ENCODE measurements at places on chromosomes 6 and 20.

DNA sequence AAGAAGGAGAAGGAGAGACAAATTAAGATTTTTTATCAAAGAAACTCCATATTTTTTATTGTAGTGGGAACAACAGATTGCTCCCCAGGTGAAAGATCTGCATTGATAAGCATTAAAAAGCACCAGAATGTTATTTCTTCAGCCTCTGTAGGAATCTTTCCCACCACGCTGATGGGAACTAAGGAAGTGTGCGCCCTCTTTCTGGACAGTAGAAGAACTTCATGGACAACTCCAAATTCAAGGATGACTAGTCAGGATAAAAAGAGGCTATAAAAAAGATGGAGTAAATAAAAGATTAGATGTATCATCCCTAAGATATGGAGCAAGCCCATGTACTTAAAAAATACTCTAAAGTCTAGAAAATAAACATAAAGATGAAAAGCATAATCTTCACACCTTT lies 45.8 kb upstream of the PAK5 start:
- no peak for DNase-seq

GRCh38 chr6:170221753-170222400 lies 69.0 kb downstream of the DLL1 start:
- DNase-seq: no peak

DNA sequence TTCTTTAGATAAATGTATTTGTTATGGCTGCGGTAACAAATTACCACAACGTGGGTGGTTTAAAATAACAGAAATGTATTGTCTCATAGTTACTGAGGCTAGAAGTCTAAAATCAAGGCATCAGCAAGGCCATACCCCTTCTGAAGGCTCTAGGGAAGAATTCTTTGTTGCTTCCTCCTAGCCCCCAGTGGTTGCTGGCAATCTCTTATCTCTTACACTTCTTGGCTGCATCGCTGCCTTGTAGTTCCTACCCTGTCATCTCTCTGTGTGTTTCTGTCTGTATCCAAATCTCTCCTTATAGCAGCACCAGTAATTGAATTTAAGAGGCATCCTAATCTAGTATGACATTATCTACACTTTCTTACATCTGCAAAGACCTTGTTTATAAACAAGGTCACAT lies 534.7 kb downstream of the PHF3 start:
- no peak for DNase-seq

DNA sequence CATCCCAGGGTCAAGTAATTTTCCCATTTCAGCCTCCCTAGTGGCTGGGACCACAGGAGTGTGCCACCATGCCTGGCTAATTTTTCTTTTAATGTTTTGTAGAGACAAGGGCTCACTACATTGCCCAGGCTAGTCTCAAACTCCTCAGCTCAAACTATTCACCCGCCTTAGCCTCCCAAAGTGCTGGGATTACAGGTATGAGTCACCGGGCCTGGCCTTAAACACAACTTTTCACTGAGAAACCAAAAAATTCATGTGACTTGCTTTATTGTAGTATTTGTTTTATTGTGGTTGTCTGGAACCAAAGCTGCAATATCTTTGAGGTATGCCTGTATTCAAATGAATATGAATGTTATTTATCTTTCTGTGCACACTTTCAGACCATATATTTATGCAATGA lies 72.2 kb downstream of the RWDD2A start:
- DNase-seq: no peak

DNA sequence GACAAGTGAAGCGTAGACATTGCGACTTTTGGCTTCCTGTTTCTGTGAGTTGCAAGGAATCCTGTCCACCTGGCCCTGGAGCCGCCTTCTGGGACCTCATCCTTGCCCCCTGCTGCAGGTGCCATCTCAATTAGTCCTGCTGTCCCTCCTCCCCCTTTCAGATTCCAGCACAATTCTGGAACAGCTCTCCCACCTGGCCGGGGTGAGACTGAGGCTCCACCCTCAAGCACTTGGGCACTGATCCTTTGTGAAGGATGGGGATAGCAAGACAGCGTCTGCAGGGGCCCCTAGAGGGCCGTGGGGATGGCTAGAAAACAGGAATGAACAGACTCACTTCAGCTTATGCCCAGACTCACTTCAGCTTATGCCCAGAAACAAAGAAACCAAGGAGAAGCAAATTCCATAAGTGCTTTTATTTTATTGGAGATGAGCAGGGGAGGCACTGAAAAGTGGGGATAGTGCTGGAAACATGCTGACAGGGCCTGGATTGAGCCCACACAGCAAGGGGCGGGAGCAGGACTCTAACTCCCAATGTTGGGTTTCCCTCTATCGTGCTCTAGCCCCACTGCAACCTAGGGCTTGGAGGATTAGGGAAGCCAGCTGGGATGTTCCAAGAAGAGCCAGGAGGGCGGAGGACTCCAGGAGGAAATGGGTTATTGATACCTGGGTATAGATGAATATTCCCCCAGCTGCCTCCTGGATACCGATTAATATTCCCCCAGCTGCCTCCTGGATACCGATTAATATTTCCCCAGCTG lies 1.4 kb downstream of the C6orf15 start:
- DNase-seq: no peak

GRCh38 chr6:159467473-159468041 lies 225.5 kb downstream of the SOD2 start:
- DNase-seq: no peak

Measured in hippocampal formation (tissue), 2 donors.